Body of pancreas (tissue), 4 donors: ENCODE measurements at places on chromosomes 6 and 20.

GRCh38 chr20:45055056-45055455 is 45.9 kb downstream of the KCNS1 start:
- DNase-seq: no peak

- no peak for DNase-seq
These were observed 77.4 kb upstream of the HDDC2 start for GRCh38 chr6:125379174-125379573.

GRCh38 chr6:139699911-139700310 is 325.5 kb upstream of the CITED2 start:
- no peak for DNase-seq

GRCh38 chr6:158175111-158175510 is 7.0 kb downstream of the GTF2H5 start:
- no peak for DNase-seq

DNA sequence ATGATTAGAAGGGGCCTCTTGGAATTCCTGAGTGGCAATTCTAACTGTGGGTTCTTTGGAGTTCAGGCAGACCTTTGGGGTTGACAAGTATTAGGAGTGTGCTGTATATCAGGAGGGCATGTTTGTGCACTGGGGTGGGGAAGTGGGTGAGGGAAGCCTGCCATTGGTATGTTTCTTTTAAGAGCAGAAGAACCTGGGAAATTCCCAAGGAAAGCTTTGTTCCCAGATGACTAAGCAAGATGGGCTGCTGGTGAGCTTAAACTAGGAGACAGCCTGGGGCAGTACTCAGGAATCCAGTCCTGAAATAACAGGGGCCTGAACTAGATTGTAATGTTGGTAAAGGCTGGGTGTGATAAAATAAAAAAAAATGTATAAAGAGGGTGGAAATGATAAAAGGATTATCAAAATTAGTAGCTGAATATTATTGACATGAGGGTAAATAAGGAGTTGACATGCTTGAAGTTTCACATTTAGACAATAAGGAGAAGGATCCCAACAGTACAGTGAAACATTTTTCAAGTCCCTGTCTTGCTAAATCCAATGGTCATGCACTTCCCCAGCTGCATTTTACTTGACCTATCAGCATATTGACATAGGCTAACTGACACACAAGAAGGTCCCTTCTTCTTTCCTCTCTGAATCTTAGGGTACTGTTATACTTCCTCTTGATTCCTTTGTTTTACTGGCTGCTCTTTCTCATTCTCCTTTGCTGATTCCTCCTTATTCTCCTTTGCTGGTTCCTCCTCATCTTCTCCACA is 18.4 kb upstream of the IFNGR1 start:
- DNase-seq: no peak

DNA sequence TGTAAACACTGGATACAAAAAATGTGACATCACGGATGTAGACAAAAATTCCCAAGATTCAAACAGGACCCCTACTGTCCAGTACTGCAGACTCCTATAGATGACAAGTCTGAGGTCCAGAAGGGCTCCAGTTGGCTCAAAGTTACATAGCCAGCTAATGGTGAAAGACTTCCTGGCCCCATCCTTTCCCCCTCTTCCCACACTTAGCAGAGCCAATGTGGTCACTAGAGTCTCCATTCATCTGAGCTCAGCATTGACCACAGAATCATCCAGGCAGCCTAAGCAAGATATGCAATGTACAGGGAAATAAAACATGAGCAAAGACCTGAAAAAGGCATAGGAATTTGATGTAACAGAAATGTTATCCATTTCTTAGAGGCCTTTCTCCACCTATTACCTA is 180.5 kb downstream of the ADAT2 start:
- no peak for DNase-seq

GRCh38 chr6:3419624-3420272 is 37.1 kb downstream of the SLC22A23 start:
- DNase-seq: peak; percentile 45
